ENCODE measurements at places on chromosomes 4 and X.

DNA sequence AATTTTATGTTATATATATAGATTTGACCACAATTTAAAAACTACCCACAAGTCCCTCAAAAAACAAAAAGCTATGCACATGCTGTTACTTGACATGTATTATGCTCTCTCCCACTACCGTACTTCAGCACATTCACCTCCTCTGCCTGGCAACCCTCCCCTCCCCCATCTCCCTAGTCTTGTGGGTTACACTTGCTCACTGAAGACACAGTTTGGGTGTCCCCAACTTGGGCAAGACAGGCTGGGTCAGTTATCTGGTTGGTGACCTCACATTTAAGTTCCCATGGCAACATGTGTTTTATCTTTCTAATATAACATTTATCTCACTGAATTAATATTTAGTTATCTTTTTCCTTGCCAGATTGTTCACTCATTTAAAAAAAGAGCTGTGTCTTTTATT lies 32.7 kb downstream of the SEC24D start:
- DNase-seq: no peak

- DNase-seq: no peak
Observed at GRCh38 chr4:110154582-110154981, 43.8 kb downstream of the ELOVL6 start.

GRCh38 chrX:108313669-108314068 lies 124.6 kb downstream of the COL4A6 start:
- DNase-seq: no peak

- no peak for DNase-seq
Observed at GRCh38 chr4:59728496-59728895, 1471.6 kb upstream of the ADGRL3 start.

- DNase-seq: peak; percentile 6
Observed at GRCh38 chrX:39261446-39262147, 460.3 kb downstream of the MID1IP1 start.

DNA sequence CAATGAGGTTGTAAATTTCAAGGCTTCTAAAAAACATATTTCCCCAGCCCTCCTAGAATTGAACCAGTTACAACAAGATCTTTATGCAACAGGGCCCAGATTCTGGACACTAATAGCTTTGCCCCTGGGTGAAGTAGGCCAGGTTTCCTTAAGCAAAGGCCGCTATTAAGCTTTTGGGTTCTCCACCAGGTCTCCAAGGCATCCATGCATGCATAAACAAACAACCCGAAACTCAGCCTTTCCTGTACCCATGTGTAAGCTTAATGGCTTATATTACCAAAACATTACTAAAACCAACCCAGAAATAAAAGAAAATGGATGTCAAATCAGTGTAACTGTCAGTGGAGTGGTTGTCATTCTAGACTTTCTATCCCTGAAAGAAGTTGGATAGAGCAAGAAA lies 137.1 kb downstream of the ARHGAP6 start:
- DNase-seq: no peak

- no peak for DNase-seq
Observed at GRCh38 chrX:40952855-40953254, 132.4 kb upstream of the USP9X start.

GRCh38 chr4:36900446-36900987 lies 344.0 kb upstream of the NWD2 start:
- no peak for DNase-seq

DNA sequence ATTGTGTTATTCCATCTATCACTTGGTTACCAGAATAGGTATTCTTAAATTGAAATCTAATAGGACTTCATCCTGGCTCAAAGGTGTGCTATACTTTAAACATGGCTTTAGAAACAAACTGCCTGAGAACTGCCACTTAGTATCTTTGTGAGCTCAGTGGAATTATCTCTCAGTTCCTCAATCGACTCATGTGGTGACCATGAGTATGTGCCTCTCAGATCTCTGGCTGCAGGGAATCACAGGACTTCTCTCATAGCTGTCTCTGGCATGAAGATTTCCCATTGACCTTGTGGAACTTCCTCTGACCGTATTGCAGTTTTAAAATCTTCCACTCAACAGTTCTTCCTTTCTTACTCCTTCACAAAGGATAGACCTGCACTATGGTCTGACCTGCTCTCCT lies 681.9 kb upstream of the BOD1L1 start:
- DNase-seq: no peak

DNA sequence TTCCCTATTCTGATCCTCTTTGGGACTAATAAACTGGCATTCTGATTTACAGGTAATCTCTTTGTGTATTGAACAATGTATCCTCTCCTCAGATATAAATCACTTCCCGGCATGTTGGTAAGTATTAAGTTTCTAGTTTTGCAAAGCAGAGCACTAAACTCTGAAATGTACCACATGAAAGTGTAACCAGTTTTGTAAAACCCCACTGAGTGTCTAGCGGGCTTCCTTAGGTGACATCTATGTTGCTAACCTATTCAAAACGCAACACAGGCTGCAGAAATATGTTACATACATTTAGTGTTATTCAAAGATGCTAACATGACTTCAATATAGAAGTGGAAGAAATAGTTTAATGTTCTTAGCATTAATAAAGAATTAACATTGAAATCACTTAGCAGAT lies 25.2 kb downstream of the DNAJB14 start:
- DNase-seq: no peak

GRCh38 chr4:116272336-116272735 lies 813.0 kb downstream of the TRAM1L1 start:
- no peak for DNase-seq

DNA sequence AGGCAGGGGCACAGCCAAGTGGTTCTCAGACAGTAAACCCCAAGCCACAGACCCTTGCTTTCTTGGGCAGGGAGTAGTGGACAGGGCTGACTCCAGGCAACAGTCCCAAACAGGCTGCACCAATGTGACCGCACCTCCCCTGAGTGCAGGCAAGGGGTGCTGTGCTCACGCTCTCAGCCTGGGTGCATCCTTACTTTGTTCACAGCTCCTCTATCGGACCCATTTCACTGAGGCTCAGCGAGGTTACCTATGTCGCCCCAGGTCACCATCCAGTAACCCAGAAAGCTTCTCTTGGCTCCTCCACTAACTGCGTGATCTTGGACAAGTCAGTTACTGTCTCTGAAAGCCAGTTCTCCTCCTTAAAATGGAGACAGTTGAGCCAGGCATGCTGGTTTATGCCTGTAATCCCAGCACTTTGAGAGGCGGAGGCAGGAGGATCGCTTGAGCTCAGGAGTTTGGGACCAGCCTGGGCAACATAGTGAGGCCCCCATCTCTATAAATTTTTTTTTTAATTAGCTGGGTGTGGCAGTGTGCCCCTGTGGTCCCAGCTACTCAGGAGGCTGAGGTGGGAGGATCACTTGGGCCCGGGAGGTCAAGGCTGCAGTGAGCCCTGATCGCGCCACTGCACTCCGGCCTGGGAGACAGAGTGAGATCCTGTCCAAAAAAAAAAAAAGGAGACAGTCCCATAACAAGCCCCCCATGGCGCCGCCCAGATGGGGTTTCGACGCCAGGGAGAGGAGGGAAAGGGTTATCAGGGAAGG lies 823 bp upstream of the MAN2B2 start:
- peak; percentile 49 for DNase-seq

DNA sequence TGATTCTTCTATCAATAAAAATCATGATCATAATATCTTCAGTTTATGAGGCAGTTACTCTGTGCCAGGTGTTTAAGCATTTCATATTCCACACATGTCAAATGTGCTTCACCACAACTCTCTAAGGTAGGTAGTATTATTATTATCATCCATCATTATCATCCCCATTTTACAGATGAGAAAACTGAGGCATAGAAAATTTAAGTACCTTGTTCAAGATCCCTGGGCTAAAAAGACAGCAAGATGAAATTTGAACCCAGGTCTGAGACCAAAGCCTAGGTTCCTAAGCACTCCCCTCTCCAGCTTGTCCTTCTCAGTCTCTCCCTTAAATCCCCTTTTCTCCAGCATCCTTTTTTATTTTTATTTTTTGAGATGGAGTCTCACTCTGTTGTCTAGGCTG lies 33.4 kb downstream of the SEPTIN6 start:
- DNase-seq: no peak

- DNase-seq: peak; percentile 35
Observed at GRCh38 chr4:145098675-145099037, 545 bp downstream of the ABCE1 start.

DNA sequence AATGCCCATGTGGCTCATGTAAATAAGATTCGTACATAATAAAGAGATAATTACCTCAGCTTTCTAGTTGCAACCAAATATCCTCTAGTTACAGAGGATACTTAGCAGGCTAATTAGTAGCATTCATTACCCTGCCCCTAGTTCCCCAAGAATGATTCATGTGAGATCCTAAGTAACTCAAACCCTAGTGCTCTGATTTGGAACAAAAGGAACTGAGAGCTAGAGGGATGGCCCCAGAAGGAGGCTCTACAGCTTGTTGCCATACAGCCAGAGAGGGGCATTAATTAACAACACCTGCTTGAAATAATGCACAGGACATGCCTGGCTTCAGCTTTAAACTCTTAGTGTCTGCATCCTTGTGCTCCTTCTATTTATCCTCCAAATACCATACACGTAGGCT lies 32.6 kb upstream of the CBR4 start:
- no peak for DNase-seq

- no peak for DNase-seq
Observed at GRCh38 chrX:85859426-85859825, 187.9 kb downstream of the CHM start.

DNA sequence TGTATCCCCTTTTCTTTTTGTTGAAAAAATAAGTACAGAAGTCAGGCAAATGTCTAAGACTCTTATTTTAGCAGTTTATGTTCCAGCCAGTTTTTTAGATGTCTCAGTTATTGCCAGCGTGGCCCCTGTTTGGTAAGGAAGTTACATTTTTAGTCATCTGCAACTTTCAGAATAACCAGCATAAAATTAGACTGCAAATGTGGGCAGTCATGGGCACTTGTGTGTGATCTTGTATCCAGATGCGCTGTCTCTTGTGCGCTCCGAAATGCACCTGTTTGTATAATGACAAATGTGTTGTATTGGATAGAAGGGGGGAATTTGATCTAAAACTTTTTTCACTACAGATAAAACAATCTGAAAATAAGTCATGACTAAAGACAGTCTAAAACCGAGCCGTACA lies 44.3 kb upstream of the CLCN4 start:
- no peak for DNase-seq

DNA sequence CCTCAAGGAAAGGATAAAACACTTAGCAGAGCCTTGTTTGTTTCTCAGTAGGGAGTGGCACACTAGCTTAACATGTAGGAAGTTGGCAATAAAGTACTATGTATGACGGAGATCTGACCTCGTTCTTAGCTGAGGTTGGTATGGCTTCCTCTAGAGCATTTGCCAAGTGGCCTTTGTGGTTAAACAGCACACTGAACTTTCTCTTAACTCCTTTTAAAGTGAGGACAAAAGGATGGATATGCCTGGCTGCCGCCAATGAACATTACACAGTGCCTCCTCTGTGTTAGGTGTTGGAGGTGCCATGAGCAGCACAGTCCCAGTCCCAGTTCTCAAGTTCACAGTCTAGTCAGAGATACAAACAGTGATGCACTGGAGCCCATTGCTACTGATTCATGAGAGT lies 54.4 kb downstream of the VGLL1 start:
- no peak for DNase-seq

GRCh38 chr4:113248320-113248719 lies 198.9 kb downstream of the ANK2 start:
- peak; percentile 10 for DNase-seq

DNA sequence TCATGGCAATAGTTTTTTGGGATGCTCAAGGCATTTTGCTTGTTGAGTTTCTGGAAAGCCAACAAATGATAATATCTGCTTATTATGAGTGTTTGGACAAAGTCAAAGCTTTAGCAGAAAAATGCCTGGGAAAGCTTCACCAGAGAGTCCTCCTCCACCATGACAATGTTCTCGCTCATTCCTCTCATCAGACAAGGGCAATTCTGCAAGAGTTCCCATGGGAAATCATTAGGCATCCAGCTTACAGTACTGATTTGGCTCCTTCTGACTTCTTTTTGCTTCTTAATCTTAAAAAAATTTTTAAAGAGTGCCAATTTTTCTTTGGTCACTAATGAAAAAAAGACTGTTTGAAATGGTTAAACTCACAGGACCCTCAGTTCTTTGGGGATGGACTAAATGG lies 136.3 kb downstream of the UBE2K start:
- no peak for DNase-seq

DNA sequence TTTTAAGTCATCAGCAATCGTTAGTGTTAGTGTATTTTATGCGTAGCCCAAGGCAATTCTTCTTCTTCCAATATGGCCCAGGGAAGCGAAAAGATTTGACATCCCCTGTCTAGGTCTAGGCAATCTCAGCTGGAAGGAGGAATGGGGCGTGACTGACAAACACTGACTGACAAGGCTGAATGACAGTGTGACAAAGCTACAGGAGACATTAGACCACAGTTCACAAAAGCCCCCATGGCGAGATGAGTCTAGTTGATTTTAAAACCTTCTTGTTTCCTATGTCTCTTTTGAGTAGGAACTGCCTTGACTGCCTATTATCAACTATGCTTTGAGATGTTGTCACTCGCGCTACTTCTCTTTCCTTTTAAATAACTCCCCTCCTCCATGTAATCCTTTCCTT lies 42.3 kb downstream of the QRFPR start:
- no peak for DNase-seq

- no peak for DNase-seq
Observed at GRCh38 chr4:110742143-110742542, 119.3 kb upstream of the PITX2 start.

- no peak for DNase-seq
Observed at GRCh38 chr4:172785613-172786012, 383.0 kb upstream of the GALNT7 start.

DNA sequence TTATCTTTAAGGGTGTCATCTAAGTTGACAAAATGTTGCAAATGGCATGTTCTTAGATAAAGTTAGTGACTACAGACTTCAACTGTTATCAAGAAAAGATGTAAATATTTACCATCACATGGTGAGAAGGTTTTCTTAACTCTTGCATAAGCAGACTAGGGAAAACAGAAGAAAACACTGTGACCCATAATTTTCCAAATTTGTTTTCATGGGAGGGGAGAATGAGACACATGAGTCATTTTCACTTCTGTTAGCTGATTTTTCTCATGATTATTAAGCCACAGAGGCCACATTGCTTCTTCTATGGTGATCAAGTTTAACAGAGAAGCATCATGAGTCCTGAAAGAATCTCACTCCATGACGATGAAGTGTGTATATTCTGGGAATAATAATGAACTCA lies 30.2 kb upstream of the SYTL5 start:
- no peak for DNase-seq

GRCh38 chrX:79557212-79557611 lies 190.1 kb upstream of the ITM2A start:
- no peak for DNase-seq

DNA sequence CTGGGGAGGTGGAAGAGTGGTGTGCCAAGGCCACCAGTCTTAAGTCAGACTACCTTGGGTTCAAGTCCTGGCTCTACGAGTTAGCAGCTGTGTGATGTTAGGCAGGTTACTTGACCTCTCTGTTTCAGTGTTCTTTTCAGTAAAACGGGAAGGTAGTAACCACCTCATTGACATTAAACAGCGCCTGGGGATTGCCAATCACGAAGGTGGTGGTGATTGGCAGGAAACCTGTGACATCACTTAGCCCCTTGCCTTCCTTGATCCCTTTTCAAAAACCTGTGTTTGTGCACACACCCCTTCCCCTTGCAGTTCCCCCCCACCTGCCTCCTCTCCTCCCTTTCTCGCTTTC lies 7.6 kb downstream of the KLF3 start:
- DNase-seq: no peak

GRCh38 chrX:12292996-12293765 lies 154.9 kb downstream of the FRMPD4 start:
- DNase-seq: no peak

- no peak for DNase-seq
Observed at GRCh38 chr4:167652267-167652666, 418.0 kb upstream of the SPOCK3 start.
